CD4-positive, alpha-beta memory T cell (primary cell): ENCODE measurements at places on chromosomes 1 and 21.

- no peak for DNase-seq
Measured at GRCh38 chr1:160541622-160542302, 18.7 kb upstream of the SLAMF6 start.

DNA sequence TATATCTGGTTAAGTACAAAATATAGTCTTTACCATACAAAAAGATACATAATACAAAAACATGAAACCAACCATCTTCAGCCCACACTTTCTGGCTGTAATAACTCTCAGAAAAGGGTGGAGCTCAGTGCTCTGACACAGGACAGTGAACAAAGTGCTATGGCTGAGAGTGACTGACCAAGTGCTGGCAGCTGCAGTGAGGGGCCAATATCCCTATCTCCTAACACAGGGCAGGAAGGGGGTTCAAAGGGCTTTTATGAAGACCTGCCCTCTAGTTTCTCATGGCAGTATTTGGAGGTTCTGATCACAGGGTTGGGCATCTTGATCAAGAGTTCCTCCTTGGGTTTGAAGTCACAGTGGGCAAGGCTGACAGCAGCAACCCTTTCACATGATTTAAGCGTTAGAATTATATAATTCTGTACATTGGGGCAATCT, 3.9 kb downstream of the TXNIP start:
- DNase-seq, result no peak

- DNase-seq, result no peak
Measured at GRCh38 chr21:31706562-31706961, 25.4 kb downstream of the SCAF4 start.

GRCh38 chr1:246582301-246583055, 16.2 kb downstream of the CNST start:
- DNase-seq, result no peak

DNA sequence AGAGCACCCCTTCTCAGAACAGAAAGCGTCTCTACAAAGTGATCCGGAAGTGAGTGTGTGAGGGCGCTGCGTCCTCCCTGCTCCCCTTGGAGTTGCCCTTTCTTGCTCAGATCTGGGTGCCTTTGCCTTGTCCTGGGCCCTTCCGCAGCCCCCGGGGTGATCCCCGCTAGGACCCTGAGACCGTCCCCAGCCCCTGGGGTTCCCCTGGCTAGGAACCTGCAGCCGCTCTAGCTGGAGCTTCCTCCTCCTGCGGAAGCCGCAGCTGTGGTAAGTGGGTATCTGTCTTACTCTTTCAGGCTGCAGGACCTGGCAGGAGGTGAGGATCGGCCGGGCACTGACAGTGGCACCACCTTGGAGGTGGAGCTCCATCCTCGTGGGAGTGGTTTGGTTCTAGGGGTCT, 11.2 kb downstream of the RRP1 start:
- DNase-seq, result no peak
